ENCODE measurements at places on chromosomes 11 and 22.

DNA sequence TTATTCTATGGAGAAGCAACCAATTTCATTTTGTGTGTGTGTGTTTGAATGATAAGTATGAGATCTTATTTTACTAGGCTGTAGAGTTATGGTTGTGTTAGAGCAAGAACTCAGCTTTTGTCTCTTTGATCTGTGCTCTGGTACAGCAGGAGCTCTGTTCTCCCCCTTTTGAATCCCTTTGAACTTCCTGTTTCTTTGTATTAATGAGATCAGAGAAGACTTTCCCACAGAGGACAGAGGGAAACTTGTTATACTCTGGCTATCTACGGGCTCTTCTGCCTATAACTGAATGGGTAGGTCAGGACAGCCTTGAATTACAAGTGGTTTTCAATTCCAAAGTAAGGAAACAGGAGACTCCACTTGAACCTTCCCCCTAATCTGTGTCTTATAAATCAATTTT, 1015.0 kb upstream of the RAG2 start:
- DNase-seq: no peak

DNA sequence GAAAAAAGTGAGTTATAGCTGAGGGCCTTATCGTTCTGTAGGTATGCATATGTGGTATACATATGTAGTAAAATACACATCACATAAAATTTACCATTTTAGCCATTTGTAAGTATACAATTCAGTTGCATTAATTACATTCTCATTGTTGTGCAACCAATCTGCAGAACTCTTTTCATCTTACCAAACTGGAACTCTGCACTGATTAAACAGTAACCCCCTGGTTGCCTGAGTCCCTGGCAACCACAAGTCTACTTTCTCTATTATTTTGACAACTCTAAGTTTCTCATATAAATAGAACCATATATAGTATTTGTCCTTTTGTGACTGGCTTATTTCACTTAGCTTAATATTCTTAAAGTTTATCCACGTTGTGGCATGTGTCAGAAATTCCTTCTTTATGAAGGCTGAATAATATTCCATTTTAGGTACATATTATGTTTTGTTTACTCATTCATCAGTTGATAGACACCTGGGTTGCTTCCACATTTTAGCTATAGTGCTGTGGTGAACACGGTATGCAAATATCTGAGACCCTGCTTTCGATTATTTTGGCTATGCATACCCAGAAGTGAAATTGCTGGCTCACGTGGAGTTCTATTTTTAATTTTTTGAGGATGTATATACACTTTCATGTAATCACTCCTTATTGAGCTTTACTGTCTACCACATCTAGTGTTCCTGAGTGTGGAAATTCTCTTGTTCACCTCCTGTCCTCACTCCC, 1.6 kb upstream of the DDX10 start:
- no peak for DNase-seq

DNA sequence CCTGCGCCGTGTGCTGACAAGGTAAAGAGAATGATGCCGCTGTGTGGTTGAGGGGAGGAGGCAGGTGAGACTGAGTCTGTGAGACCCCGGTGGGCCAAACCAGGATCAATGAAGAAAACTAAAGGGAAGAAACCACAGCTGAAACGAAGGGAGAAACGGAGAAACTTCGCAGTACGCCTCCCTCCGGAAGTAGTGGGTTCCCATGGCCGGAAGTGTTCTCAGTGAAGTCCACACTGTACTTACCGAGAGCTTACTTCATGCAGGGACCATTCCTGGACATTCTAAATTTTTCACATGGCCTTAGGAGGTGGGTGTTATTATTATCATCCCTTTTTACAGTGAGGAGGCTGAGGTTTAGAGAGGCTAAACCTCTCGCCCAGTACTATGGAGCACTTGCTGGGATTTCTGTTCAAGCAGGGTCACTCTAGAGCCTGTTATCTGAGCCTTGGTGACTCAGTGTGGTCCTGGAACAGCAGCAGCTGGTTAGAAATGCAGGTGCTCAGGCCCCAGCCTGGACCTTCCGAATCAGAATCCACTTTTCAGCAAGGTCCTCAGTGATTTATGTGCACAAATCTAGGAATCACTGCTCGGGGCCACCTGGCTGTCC, 17.9 kb downstream of the CD5 start:
- DNase-seq: no peak

GRCh38 chr22:34427436-34427835, 507.2 kb upstream of the LARGE1 start:
- no peak for DNase-seq

- DNase-seq: no peak
These were observed 6.0 kb upstream of the MALAT1 start for GRCh38 chr11:65492637-65493366.

- DNase-seq: no peak
These were observed 501.9 kb downstream of the BRD1 start for GRCh38 chr22:49325531-49326395.

DNA sequence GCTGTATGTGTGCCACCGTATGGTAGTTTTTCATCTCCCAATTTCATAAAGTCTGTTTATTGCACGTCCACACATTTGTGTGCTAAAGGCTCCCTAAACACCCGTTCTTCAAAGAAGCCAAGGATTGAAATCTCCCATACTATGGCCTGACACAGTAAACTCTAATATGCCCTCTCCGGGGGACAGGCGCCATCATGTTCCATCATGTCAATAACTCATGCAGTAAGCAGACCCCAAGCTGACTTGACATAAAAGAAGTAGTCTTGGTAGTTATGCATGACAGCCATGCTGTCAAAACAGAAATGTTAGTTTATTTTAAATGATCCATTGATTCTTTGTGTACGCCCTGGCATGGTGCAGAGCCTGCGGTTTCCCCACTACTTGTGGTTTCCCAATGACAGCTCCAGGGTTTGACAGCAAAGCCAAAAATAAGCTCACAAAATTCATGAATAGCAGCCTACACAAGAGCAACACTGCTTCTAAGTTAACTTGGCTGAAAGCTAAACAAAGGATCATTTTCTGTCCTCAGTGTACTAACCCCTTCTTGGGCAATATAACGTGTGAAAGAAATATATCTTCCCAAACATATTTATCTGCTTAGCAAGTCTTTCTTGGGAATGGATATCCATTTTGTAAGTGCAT, 56.5 kb upstream of the CABP7 start:
- no peak for DNase-seq

DNA sequence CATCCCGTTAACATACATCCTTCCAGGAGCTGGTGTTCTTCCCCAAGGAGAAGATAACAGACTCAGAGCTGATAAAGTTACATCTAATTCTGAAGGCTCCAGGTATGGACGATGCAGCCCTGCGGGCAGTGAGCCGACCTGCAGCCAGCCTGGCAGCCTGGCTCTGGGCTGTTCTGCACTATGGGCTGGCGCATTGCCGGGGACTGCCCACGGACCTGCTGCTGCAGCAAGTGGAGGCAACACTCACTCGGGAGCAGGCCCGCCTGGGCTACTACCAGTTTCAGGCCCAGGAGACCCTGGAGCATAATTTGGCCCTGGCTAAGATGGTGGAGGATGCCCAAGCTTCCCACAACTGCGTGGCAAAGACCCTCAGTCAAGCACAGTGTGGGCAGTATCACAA, 39.7 kb downstream of the RRP8 start:
- no peak for DNase-seq
